ENCODE measurements at places on chromosomes 2 and 18.

GRCh38 chr2:229088517-229088913, 182.6 kb downstream of the PID1 start:
- no peak for DNase-seq

- peak; percentile 70 for DNase-seq
Observed at GRCh38 chr2:201116115-201116958, at the start of gene CFLAR. CFLAR (plus strand) TSS chr2:201116164; CDS start chr2:201129866, 13,702 bp downstream.

DNA sequence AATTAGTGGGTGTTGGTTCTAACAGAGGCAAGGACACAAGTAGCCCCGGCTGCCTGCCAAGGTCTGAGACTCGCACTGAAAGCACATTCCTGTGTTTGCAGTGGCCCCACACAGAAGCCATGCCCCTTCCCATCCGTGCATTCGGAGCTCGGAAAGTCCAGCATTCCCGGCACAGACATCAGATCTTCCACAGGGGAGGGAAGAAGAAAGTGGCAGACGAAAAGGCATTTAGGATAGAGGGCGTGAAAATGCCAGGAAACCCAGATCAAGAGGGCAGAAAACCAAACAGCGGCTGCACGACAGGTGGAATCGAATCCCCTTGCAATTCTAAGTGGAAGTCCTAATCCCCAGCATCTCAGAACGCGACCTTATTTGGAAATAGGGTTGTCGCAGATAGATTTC, 105.5 kb upstream of the ASB18 start:
- DNase-seq: no peak

DNA sequence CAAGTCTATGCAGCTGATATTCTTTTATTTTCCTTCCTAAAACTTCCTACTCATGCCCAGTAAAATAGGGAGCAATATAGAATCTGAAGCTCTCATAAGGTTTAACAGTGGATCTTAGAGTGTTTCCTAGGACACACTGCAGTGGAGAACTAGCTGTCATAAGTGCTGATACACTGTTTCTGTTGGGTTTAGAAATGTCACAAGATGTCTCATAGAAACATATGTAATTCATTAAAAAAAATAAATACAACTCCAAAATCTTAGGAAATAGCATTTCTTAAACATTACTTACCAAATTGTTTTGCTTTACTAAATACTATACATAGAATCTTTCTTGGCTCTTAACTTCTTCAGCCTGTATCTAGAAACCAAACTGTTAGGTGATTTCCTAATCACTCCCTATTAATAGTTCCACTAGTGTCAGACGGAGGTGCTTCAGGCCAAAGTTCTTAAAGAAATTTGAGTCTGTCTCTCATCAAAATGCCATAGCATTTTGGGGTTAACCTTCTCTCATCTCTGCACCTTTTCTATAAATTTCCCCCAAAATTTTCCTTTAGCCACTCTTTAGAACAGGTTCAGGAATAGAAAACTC, 93.7 kb downstream of the CERKL start:
- DNase-seq: no peak

DNA sequence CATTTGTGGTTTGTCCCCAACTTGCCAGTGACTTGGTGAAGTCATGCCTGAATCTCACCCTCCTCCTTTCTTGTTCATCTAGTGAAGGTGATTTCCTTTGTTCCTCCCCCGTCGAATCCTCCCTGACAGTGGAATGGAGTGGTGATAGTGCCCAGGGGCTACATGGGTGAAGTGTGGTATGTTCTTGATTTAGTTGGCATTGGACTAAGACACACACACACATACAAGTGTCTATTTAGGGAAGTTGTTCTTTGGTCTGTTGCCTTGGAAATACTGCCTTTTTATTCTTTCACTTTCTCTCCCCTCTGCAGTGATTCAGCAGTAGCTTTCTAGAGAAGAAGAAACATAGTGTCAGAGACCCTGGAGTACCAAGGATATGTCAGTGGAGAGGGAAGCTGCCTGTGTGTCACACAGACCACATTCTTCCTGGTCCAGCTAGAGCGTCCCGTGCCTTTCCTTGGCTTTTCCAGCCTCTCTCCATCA, 10.9 kb downstream of the INPP4A start:
- peak; percentile 48 for DNase-seq

DNA sequence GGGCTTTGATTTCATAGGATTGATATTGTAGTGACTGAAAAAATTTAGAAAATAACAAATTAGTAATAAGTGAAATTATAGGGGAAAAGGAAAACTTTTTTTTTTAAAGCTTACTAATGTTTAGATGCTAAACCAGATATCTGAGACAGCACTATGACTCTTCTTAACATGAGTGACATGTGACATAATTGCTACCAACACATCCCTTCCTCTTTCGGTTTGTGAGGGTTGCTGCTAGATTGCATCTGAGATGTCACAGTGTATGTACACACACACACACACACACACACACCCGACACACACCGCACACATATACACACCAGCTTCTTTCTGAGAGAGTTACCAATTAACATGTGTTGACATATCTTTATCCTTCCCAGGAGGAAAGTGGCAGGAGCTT, 18.0 kb downstream of the RAPGEF4 start:
- no peak for DNase-seq
